GM04503 (cell line): ENCODE measurements at places on chromosomes 16 and 17.

- no peak for DNase-seq
These were observed 157.5 kb downstream of the ANKFN1 start for GRCh38 chr17:56310782-56311181.

- no peak for DNase-seq
These were observed 5.0 kb downstream of the SLC5A2 start for GRCh38 chr16:31487720-31488467.

GRCh38 chr17:11292491-11292890 is 51.5 kb downstream of the SHISA6 start:
- DNase-seq: no peak

DNA sequence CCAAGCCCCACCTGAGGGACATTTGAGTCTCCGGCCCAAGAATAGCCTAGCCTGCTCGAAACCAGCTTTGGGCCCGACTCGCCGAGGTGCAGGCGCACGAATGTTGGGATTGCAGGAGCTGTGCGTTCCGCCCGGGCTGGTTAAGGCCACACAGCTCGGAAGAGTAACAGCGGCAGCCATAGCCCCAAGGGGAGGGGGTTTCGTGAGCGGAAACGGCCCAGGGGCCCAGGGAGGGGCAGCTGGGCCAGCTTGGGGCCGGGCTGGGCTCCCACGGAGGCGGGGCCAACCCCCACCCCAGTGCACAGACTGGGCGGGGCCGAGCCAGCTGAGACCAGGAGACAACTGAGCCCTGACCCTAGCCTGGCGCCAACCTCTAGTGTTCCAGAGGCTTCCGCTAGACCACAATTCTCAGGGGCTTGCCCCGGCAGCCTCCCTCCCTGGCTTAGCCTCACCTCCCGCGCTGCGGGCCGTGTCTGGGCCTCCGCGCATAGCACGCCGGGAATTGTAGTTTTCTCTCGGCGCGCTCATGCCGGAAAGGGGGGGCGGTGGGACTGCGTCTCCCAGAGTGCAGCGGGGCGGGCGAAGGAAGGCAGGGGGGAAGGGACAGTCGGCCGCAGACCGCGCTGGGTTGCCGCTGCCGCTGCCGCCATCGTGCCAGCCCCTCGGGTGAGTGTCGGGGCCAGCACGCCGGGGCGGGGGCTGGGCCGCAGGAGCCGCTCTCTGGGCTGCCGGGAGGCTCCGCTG is at the start of gene NUTF2:
NUTF2 (plus strand) TSS at position 614 of the 744 bp plus-strand sequence. CDS start 18,198 bp downstream, outside the sequence.
- peak; percentile 64 for DNase-seq

DNA sequence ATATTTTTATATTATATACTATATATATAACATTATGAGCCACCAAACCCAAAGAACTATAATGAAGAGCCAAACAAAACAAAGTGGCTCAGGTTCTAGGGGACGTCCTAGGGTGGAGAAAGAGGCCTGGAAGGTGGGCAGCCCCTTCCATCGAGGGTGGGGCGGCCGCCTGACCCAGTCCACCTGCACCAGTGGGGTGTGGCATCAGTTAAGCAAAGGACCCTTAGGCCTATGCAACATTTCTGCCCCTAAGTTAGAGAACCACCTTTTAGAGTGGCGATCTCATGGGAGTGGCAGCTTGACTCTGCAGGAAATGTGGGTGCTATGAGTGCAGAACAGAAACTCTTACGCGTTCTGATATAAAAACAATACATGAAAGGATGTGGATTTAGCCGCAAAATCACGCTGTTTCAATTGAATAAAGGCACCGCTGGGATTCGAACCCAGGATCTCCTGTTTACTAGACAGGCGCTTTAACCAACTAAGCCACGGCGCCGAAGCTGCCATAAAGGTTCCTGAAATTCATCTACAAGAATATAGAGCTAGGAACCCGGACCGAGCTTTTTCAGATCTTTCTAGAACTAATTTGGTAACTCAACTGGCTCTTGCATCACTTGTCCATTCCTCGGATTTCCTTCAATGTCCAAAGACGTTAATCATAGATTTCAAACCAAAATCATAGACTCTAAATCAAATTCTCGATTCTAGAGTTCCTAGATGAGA is 15.6 kb upstream of the AURKB start:
- DNase-seq: no peak

DNA sequence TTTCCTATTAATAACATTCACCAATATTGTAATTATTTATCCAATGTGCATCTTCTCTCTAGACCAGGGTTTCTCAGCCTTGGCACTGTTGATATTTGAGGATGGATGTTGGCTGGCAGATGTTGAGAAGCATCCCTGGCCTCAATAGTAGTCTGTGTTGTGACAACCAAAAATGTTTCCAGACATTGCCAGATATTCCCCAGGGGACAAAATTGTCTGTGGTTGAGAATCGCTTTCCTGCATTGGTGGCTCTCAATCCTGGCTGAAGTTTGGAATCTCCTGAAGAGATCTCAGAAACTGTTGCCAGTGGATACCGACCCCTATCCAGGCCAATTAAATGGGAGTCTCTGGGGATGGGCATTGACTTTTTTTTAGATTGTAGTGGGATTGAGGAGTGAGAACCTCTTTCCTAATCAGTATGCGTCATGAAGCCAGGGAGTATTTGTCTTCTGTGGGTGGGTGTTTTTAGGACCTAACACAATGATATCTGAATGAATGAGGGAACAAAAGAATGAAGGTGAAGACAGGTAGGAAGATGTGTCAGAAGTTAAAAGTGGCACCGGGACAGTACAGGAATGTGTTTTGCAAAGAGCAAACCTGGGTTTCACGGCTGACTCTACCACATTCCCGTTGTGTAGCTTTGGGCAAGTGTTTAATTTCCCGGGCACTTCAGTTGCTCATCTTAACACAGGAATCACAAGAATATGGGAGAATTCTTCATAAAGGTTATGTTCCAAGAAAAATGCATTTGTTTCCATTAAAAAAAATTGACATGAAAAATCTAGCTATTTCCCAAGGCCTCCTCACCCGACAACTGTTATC is 24.3 kb downstream of the HSD17B2 start:
- no peak for DNase-seq

DNA sequence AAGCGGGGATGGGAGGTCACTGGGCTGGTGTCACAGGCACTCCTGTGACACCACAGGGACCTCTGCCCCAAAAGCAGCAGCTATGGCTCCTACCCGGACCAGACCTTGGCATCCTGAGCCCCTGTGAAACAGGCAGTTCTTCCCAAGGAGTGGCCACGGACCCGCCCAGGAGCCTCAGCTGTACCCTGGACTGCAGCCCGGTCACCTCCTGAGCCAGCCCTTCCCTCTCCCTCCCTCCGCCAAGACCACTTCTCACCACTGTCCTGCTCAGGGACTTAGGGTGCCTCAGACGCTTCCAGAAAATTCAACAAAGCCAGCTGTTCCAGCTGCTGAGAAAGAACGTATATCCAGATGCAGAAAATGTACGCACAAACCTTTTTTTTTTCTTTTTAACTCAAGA is 13.9 kb upstream of the NCBP3 start:
- DNase-seq: no peak

GRCh38 chr16:914440-914839 is 56.3 kb downstream of the LMF1 start:
- no peak for DNase-seq

DNA sequence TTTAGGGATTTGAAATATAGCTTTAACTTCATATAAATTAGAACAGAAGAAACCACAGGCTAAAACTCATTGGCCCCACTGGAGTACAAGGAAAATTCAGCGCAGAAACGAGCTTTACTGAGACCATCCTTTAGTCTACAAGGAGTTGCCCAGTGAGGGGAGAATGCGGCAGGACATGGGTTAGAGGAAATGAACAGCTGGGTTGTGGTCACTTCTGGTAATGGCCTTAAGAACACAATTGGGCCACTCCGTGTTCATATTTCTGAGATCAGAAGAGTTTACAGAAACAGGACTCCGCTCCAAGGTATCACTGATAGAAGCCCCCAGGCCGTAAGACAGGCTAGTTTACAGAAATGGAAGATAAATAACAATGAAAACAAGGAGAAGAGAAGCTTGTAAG is 188.3 kb downstream of the ZFHX3 start:
- no peak for DNase-seq

DNA sequence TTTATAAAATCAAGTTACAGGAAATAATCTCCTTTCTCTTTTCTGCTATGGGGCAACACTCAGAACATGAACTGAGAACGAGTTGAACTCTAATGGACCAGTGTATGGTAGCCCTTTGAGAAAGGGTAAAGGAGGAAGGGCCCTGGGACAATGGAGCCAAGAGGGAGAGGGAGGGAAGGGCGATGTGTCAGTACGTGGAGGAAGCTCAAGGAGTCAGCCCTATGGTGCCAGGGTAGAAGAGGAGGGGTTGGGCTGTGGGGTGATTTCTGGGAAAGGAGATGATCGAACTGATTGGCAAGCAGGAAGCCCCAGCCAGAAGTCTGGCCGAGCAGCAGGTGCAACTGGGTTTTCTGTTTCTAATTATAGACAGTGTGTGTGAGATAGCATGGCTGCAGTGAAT is 4.3 kb upstream of the WIPI1 start:
- no peak for DNase-seq

DNA sequence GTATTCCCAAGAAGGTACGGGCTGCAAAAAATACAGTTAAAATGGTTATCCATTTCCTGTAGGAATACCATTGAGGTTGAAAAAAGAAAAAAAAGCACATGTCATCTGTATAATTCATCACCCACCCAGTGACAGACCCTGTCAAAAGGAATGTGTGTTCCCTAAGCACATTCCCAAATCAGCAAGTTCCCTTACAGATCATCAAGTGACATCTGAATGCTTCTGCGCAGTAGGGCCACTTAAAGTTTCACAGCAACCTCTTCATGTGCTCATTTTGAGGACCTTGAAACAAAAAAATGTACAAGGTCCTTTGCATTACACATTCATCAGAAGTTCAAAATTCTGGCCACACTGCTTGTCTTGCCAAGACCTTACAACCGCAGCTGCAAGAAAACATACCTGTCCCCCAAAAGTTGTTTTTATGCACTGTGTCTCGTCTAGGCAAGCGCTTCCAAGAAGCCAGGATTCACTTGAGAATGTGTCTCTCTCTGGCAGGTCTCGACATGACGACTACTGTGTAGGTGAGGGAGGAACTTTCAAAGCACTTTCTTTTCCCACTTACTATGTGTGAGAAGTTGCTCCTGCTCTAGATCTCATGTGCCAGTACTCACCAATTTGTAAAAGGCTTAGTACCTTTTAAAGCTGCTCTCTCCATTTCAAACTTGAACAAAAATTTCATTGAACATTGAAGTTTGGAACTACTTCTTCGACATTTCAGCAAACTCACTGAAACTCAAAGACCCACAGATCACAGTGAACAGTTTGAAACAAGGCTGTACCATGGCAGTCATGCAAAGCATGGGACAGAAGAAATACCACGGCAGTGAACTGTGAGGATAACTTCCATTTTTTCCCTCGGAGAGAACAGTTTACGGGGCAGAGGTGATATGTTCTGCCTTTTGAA is 4.3 kb upstream of the POLG2 start:
- no peak for DNase-seq

DNA sequence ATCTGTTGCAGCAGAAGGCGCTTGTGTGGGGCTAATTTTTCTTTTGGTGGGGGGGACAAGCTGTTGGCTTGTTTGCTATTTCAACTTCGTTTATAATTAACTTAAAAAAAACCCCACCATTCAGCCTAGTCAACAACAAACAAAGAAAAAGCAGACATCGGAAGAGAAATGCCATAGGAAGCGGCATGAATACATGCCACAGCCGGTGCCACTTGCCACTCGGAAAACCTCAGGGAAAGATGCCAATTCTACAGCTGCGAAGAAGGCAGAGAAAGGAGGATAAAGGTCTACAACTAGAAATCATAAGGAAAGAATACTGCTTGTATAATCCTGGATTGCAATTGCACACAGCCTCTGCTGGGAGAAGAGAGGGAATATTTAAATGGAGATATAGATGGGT is 254.4 kb upstream of the PMFBP1 start:
- no peak for DNase-seq

- no peak for DNase-seq
These were observed 4.3 kb upstream of the RANGRF start for GRCh38 chr17:8284126-8284525.

DNA sequence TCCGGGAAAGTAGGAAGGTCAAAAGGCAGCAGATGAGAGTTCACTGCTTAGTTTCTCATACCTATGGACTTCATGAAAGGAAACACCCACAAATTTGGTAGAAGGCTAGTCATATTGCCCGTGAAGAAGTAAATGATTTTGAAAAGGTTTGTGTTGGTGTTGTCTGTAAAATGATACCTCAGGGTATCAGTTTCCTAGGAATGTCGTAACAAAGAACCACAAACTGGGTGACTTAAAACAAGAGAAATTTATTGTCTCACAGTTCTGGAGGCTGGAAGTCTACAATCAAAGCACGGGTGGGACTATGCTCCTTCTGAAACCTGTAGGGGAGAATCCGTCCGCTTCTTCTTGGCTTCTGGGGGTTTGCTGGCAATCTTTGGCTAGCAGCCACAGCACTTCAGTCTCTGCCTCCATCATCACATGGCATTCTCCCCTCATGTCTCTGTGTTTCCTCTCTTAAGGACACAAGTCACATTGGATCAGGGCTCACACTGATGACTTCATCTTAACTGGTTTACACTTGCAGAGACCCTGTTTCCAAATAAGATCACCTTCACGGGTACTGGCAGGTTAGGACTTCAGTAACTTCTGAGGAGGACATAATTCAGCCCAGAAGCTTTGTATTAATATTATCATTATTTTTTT is 2.0 kb upstream of the NAE1 start:
- no peak for DNase-seq

DNA sequence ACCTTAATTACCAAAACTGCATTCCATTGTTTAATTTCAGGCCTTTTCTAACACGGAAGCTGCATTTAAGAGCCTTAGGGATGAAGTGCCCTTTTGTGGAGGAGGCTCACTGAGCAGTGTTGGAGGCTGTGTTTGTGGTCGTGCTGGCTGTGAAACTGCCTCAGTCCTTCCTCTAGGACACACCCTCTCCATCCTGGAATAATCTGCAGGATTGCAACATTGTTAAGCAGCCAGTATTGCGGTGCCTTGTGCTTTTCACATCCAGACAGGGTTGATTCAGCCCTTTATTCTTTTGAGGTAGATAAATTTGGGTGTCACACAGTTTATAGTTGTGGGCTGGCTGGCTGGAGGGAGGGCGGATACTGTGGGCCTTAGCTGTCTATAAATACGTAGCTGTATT is 141.6 kb downstream of the CDRT15L2 start:
- no peak for DNase-seq

- no peak for DNase-seq
These were observed 23.0 kb downstream of the CES1 start for GRCh38 chr16:55809851-55810250.

DNA sequence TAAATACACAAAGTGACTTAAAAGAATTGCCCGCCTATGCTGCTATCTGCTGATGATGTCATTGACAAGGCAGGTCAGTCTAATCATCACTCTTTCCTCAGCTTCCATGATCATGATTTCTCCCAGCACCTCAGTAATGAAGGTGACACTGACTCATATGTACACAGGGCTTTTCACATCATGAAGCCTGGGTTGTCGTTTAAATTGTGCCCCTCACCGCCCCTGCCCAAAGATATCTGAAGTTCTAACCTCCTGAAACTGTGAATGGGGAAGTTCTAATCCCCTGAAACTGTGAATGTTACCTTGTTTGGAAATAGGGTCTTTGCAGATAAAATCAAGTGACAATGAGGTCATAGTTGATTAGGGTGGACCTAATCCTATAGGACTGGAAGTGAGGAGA is 17.4 kb upstream of the GPRC5C start:
- DNase-seq: no peak
